IMR-90 (cell line): ENCODE measurements at places on chromosomes 5 and 9.

GRCh38 chr5:58708456-58708855, 125.6 kb downstream of the RAB3C start:
- no peak overlapping the region for H3K27ac ChIP-seq
- H3K4me3 ChIP-seq: no peak overlapping the region
- no peak for DNase-seq
- H3K4me1 ChIP-seq: no peaks in the 10 kb centered on the region

- peaks cover 9% of the 10 kb centered on the region for H3K27me3 ChIP-seq
- peaks cover 2% of the 10 kb centered on the region; the same call in 1 of the 2 replicates for H3K4me1 ChIP-seq
- no peak overlapping the region for H3K27ac ChIP-seq
- no peak overlapping the region for H3K4me3 ChIP-seq
- DNase-seq: peak; percentile 28
These were observed 41.4 kb upstream of the RNU6ATAC start for GRCh38 chr9:134205672-134206310.

GRCh38 chr9:129885670-129886106, 50.4 kb downstream of the USP20 start:
- peaks cover 28% of the 10 kb centered on the region for H3K4me1 ChIP-seq
- DNase-seq: peak; percentile 89
- peak overlapping the region; percentile 10 for H3K27ac ChIP-seq
- H3K36me3 ChIP-seq: peaks cover 24% of the 10 kb centered on the region
- H3K27me3 ChIP-seq: no peaks in the 10 kb centered on the region

DNA sequence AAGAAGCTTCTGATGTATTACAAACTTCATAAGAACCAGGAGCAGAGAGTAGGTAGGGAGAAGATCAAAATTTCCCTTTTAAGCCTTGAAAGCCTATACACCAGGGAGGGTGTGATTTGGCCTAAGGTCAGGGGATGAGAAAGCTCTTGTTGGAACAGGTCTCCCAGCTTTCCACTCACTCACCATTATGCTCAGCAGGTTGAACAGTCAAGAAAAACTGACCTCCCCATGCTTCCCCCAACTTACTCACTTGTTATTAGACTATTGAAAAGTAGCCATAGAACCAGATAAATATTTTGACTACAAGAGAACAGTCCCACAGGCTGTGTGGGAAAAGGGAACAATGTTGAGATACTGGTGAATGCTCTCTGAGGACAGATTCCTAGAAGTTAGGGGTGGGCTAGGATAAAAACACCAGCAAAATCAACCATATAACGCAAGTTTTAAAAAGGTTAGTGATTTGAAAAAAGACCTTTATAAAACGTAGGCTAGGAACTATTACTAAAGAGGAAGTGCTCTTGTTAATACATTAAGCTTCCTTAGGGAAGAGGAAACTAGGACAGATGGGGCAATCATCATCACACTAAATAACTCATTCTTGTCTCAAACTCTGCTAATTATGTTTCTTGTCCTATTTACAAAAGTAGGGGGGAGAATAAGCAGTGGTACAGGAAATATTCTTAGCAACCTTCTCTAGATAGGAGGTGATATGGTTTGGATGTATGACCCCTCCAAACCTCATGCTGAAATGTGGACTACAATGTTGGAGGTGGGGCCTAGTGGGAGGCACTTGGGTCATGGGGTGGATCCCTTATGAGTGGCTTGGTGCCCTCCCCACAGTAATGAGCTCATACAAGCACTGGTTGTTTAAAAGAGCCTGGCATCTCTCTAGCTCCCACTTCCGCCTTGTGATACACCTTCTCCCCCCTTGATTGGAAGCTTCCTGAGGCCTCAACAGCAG, 31.0 kb downstream of the PCDHGC5 start:
- peak; percentile 43 for DNase-seq
- H3K4me3 ChIP-seq: no peak overlapping the region
- no peak overlapping the region for H3K27ac ChIP-seq

DNA sequence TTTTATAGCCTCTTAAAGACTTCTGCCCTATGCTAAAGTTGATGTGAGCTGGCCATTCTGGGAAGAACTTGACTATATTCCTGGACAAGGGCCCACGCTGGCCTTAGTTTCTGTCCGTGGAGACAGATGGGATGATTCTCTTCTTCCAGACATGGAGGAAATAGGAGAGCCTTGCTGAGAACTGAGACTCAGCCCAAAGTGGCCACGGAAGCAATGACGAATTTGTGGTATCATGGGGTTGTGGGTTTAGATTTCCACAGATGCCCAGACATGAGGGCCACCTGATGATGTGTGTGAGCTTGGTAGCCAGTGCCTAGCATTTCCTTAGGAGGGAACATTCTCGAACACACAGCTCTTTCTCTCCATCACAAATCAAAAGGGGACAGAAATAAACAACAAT, 309.1 kb downstream of the NSG2 start:
- DNase-seq: no peak
- H3K27ac ChIP-seq: no peak overlapping the region
- no peaks in the 10 kb centered on the region for H3K27me3 ChIP-seq
- no peaks in the 10 kb centered on the region for H3K36me3 ChIP-seq

- no peaks in the 10 kb centered on the region for H3K36me3 ChIP-seq
- no peaks in the 10 kb centered on the region for H3K27me3 ChIP-seq
- DNase-seq: no peak
These were observed 2.8 kb downstream of the CCDC152 start for GRCh38 chr5:42759456-42759855.

DNA sequence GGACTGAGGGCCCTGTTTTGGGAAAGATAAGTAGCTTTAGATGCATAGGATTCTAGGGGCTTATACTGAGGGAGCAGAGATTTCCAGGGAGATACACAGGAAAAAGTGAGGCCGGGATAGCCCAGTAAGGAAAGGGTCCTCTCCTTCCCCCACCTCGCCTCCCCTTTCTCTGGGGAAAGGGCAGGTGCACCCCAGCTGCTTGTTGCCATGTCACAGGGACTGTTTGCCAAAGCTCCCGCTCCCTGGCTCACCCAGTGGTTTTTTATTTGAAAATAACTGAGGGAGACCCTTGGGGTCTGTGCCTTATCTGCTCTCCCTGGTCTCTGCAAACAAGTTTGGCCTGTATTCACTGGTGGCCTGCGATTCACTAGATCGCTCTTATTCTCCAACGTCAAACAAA, 51.2 kb downstream of the RGS3 start:
- peaks cover 4% of the 10 kb centered on the region; the same call in 1 of the 2 replicates for H3K27me3 ChIP-seq
- H3K36me3 ChIP-seq: no peaks in the 10 kb centered on the region
- no peak overlapping the region for H3K4me3 ChIP-seq
- H3K27ac ChIP-seq: no peak overlapping the region
- H3K4me1 ChIP-seq: peaks cover 18% of the 10 kb centered on the region
- no peak for DNase-seq

GRCh38 chr5:3307982-3308621, 287.5 kb upstream of the IRX1 start:
- DNase-seq: no peak
- no peaks in the 10 kb centered on the region for H3K4me1 ChIP-seq
- H3K27ac ChIP-seq: no peak overlapping the region
- no peak overlapping the region for H3K4me3 ChIP-seq

- no peaks in the 10 kb centered on the region for H3K4me1 ChIP-seq
- no peaks in the 10 kb centered on the region for H3K36me3 ChIP-seq
- H3K4me3 ChIP-seq: no peak overlapping the region
These were observed 161.1 kb upstream of the PANK3 start for GRCh38 chr5:168740092-168740800.

GRCh38 chr9:86943201-86944113, 3.8 kb downstream of the GAS1 start:
- no peak overlapping the region for H3K4me3 ChIP-seq
- H3K36me3 ChIP-seq: peaks cover 3% of the 10 kb centered on the region; the same call in 1 of the 2 replicates
- H3K27ac ChIP-seq: no peak overlapping the region
- H3K27me3 ChIP-seq: peaks cover 11% of the 10 kb centered on the region

GRCh38 chr5:1735320-1735970, 64.2 kb downstream of the MRPL36 start:
- H3K36me3 ChIP-seq: no peaks in the 10 kb centered on the region
- no peak overlapping the region for H3K27ac ChIP-seq
- H3K27me3 ChIP-seq: no peaks in the 10 kb centered on the region; the same call in 1 of the 2 replicates

- no peak overlapping the region for H3K4me3 ChIP-seq
- H3K36me3 ChIP-seq: no peaks in the 10 kb centered on the region
- no peak for DNase-seq
- no peak overlapping the region for H3K27ac ChIP-seq
These were observed 13.7 kb upstream of the ITGA1 start for GRCh38 chr5:52774005-52774410.

GRCh38 chr9:98370976-98371315, 115.5 kb upstream of the TBC1D2 start:
- no peak overlapping the region for H3K27ac ChIP-seq
- DNase-seq: no peak
- H3K36me3 ChIP-seq: peaks cover 2% of the 10 kb centered on the region; the same call in 1 of the 2 replicates
- H3K27me3 ChIP-seq: no peaks in the 10 kb centered on the region
- no peak overlapping the region for H3K4me3 ChIP-seq

- no peak for DNase-seq
- H3K27me3 ChIP-seq: no peaks in the 10 kb centered on the region
- H3K4me1 ChIP-seq: peaks cover 22% of the 10 kb centered on the region
- peak overlapping the region; percentile 87 for H3K27ac ChIP-seq
- peaks cover 18% of the 10 kb centered on the region for H3K36me3 ChIP-seq
These were observed 4.5 kb upstream of the RPL26L1 start for GRCh38 chr5:172954751-172955159.

GRCh38 chr5:179375236-179375685, 30.0 kb upstream of the ADAMTS2 start:
- no peak overlapping the region for H3K27ac ChIP-seq
- no peak overlapping the region for H3K4me3 ChIP-seq
- DNase-seq: no peak
- no peaks in the 10 kb centered on the region for H3K27me3 ChIP-seq
- peaks cover 27% of the 10 kb centered on the region for H3K4me1 ChIP-seq
- no peaks in the 10 kb centered on the region for H3K36me3 ChIP-seq
